ENCODE measurements at places on chromosomes 7 and 10.
A peak's percentile ranks its signal among the peaks of the same experiment; 100 is the strongest.

DNA sequence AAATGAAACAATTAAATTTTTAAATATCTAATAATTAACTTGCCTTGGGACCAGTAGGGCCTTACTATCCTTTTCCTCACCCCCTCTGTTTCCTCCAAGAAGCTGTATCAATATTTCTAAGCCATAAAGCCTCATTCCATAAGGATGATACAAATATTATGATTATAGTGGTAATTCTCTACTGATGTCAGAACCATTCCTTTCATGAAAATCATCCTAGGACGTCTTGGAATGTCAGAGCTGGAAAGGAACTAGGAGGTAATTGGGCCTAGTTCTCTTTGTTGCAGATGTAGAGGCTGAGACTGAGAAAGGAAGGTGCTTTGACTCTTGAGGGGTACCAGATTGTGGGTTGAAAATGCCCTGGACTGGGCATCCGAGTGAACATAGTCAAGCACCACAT lies 766.7 kb upstream of the GHITM start:
- H3K4me3 ChIP-seq, result no peak overlapping the region
- no peaks in the 10 kb centered on the region for H3K36me3 ChIP-seq
- no peak overlapping the region for H3K27ac ChIP-seq
- no peaks in the 10 kb centered on the region for H3K27me3 ChIP-seq
- no peaks in the 10 kb centered on the region for H3K4me1 ChIP-seq
- DNase-seq, result no peak

DNA sequence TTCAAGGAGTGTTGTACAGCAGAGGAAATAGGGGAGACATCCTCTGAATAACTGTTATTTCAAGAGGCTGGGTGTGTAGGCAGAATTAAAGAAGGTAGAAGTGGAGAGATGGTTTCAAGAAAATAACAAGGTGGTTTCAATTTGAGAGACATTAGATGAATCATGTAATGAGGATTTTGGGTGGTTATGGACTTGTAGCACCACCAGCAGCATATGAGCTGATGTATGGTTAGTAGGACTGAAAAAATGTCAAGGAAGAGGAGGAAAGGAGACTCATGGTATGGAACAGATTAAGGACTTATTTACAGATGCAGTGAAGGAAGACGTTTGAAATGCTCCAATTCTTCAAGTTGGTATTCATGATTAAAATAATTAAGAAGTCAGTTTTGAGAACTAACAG lies 166.2 kb downstream of the EXOC4 start:
- no peaks in the 10 kb centered on the region for H3K4me1 ChIP-seq
- H3K27ac ChIP-seq, result no peak overlapping the region
- no peaks in the 10 kb centered on the region for H3K36me3 ChIP-seq
- no peak for DNase-seq
- H3K27me3 ChIP-seq, result no peaks in the 10 kb centered on the region
- no peak overlapping the region for H3K4me3 ChIP-seq

DNA sequence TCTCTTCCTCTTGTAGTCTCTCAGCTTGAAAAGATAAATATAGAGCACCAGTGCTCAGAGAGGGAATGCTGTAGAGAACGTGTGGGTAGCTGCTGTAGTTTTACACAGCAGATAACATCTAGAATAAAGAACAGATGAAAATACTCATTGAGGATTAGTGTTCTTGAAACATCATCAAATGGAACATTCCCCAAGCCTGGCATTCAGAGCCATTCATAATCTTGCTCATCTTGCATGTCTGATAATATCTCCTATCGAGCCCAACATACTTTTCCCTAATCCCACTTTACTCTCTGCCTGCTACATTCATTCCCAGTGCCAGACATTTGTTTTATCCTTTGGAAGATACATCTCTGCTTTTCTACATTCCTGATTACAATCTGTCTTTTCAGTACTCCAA lies 35.2 kb downstream of the MCU start:
- no peak overlapping the region for H3K27ac ChIP-seq
- H3K36me3 ChIP-seq, result no peaks in the 10 kb centered on the region
- no peaks in the 10 kb centered on the region for H3K27me3 ChIP-seq
- no peak overlapping the region for H3K4me3 ChIP-seq

DNA sequence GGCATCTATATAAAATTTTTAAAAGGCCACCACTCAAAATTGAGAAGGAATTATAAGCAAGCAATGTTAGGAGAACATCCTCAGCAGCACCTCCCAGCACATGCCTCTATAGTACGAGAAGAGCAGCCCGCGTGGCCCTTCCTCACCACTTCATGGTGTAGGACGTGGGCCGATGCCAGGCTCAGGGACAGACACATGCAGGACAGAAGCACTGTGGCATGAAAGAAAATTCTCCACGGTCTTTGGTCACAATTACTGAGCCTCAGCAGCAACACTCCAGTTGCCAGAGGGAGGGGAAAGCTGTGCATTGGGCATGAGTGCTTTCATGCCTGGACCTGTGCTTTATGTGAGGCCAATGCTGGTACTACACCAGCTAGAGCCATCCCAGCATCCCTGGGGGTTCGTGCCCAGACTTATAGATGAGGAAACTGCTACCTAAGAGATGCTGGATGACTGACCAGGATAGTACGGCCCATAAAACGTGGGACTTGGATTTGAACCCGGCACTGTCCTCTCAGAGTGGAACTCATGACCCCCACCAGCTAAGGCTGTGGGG lies 164.7 kb downstream of the ADAM12 start:
- peak overlapping the region; percentile 59 for H3K27ac ChIP-seq
- H3K4me3 ChIP-seq, result no peak overlapping the region
- DNase-seq, result peak; percentile 45
- no peaks in the 10 kb centered on the region for H3K4me1 ChIP-seq
- no peaks in the 10 kb centered on the region for H3K27me3 ChIP-seq

DNA sequence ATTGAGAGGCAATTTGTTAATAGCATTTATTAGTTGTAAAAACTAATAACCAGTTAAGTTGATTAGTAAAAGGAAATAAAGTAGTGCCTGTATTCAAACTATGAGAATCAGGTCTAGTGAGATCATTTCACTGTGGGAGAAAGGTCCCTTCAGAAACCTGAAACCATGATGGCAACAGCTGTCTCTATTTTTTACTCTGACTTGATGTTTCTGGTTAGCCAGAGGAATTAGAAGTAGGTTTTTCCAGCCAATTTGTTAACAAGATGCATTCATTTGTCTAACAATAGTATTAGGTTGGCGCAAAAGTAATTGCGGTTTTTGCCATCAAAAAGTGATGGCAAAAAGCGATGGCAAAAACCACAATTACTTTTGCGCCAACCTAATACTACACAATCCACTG lies 272.2 kb upstream of the YAE1 start:
- no peaks in the 10 kb centered on the region for H3K4me1 ChIP-seq
- H3K36me3 ChIP-seq, result no peaks in the 10 kb centered on the region
- no peak for DNase-seq
- H3K4me3 ChIP-seq, result no peak overlapping the region
- H3K27ac ChIP-seq, result no peak overlapping the region

- H3K27ac ChIP-seq, result no peak overlapping the region
- H3K4me1 ChIP-seq, result no peaks in the 10 kb centered on the region
- peak; percentile 84 for DNase-seq
- peaks cover 11% of the 10 kb centered on the region for H3K36me3 ChIP-seq
Measured at GRCh38 chr10:95601116-95601719, 40.0 kb upstream of the SORBS1 start.

DNA sequence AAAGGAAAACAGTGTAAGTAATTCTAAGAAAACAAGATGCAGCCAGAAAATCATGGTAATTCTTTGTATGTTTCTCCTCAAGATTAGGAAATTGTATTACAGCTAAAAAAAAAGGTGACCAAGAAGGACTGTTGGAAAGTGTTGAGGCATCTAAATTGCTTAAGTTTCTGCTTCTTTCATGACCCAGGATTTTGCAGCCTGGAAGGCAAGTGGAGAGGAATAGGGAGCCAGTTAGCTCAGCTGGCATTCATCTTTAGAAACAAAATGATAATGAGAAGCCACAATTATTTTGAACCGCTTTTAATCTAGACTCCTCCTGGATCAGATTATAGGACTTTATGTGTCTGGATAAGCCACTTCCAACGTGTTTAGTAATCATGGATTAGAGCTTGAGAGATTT lies 56.8 kb upstream of the TMEM229A start:
- H3K27me3 ChIP-seq, result no peaks in the 10 kb centered on the region
- no peak overlapping the region for H3K27ac ChIP-seq
- no peak overlapping the region for H3K4me3 ChIP-seq
- no peaks in the 10 kb centered on the region for H3K36me3 ChIP-seq

GRCh38 chr10:80296942-80297341 lies 7.5 kb upstream of the MAT1A start:
- H3K4me3 ChIP-seq, result no peak overlapping the region
- no peaks in the 10 kb centered on the region for H3K36me3 ChIP-seq

GRCh38 chr10:32139223-32140073 lies 83.2 kb upstream of the KIF5B start:
- DNase-seq, result peak; percentile 89
- no peak overlapping the region for H3K4me3 ChIP-seq
- H3K36me3 ChIP-seq, result no peaks in the 10 kb centered on the region
- no peaks in the 10 kb centered on the region for H3K27me3 ChIP-seq
- H3K27ac ChIP-seq, result peak overlapping the region; percentile 34

DNA sequence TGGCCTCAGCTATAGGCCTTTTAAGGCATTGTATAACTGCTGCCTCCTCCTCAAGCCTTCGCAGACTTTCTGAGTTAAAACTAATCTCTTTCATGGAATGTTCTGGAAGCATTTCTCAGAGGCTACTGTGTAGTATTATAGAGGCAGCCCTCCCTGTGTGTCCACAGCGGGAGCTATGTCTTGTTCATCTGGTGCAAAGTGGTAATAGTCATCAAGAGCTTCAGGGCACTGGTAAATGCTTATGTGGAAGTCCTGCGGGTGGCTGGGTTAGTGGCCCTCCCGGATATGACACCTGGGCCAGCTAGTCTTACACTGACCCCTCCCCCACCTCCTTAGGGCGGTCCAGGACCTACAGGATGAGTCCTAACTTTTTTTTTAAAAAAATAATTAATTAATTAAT lies 2.2 kb upstream of the ABHD11 start:
- no peak for DNase-seq
- peaks cover 23% of the 10 kb centered on the region for H3K4me1 ChIP-seq
- no peaks in the 10 kb centered on the region for H3K27me3 ChIP-seq
- H3K36me3 ChIP-seq, result no peaks in the 10 kb centered on the region
- peak overlapping the region; percentile 41 for H3K27ac ChIP-seq

DNA sequence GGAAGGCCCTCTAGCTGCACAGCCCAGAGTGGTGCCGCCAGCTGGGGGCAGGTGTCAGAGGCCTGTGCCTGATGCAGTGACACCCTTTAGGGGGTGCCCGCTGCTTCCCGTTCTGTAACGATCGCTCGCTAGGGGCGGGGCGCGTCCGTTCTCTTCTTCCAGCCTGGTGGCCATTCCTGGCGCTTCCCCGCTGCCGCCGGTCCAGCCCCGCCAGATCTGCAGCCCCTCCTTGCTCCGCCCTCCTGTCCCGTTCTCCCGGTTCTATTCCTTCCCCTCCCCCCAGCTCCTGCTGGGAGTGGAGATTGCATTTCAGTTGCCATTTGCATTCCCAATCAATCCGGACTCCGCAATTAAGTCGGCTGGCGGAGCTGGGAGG lies 39.2 kb downstream of the AGAP3 start:
- peak overlapping the region; percentile 17 for H3K4me3 ChIP-seq
- DNase-seq, result no peak
- no peak overlapping the region for H3K27ac ChIP-seq
- H3K27me3 ChIP-seq, result no peaks in the 10 kb centered on the region
- peaks cover 14% of the 10 kb centered on the region for H3K4me1 ChIP-seq
- no peaks in the 10 kb centered on the region for H3K36me3 ChIP-seq

DNA sequence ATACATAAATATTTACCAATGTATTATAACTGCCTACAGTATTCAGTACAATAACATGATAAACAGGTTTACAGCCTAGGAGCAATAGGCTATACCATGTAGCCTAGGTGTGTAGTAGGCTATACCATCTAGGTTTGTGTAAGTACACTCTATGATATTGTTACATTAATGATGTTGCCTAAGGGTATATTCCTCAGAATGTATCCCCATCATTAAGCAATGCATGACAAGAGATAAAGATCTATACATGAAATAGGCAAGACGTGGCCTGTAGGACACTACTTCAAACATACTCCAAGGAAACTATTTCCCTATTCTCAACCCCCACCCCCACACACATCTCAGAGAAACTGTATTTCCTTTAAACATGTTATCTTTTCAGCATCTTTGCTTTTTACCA lies 15.3 kb upstream of the ADAM22 start:
- no peak overlapping the region for H3K4me3 ChIP-seq
- no peak overlapping the region for H3K27ac ChIP-seq
- H3K36me3 ChIP-seq, result no peaks in the 10 kb centered on the region
- no peaks in the 10 kb centered on the region for H3K27me3 ChIP-seq
- H3K4me1 ChIP-seq, result no peaks in the 10 kb centered on the region

- peak overlapping the region; percentile 71 for H3K27ac ChIP-seq
- H3K4me1 ChIP-seq, result peaks cover 61% of the 10 kb centered on the region
- H3K27me3 ChIP-seq, result no peaks in the 10 kb centered on the region
- no peak for DNase-seq
- no peaks in the 10 kb centered on the region for H3K36me3 ChIP-seq
Measured at GRCh38 chr7:4739528-4739992, 35.9 kb upstream of the AP5Z1 start.

GRCh38 chr10:97538411-97538810 lies 34.2 kb upstream of the ANKRD2 start:
- H3K36me3 ChIP-seq, result no peaks in the 10 kb centered on the region
- H3K27me3 ChIP-seq, result no peaks in the 10 kb centered on the region
- no peak overlapping the region for H3K4me3 ChIP-seq
- DNase-seq, result no peak
- H3K27ac ChIP-seq, result peak overlapping the region; percentile 15

GRCh38 chr10:113473851-113474250 lies 79.0 kb upstream of the HABP2 start:
- no peaks in the 10 kb centered on the region for H3K27me3 ChIP-seq
- H3K4me1 ChIP-seq, result peaks cover 3% of the 10 kb centered on the region
- no peaks in the 10 kb centered on the region for H3K36me3 ChIP-seq
- H3K4me3 ChIP-seq, result no peak overlapping the region
- DNase-seq, result no peak

DNA sequence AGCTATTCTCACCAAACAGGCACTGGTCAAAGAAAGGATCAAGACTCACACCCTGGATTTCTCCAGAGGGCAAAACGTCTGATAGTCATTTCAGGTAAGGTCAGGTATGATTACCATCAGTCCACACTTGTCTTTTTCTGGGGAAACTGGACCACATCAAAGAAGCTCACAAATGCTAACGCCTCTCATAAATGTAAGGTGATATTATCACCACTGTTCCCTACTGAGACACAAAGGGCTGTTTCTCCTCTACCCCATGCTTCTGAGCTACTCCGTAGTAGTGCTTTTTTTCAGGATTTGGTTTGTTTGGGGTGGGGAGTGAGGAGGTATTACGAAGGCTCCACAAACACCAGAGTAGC lies 51.6 kb downstream of the CREB3L2 start:
- H3K27ac ChIP-seq, result no peak overlapping the region
- H3K27me3 ChIP-seq, result no peaks in the 10 kb centered on the region
- no peak overlapping the region for H3K4me3 ChIP-seq
- peaks cover 16% of the 10 kb centered on the region for H3K4me1 ChIP-seq
- DNase-seq, result no peak

GRCh38 chr7:12316925-12317324 lies 86.7 kb downstream of the VWDE start:
- DNase-seq, result no peak
- no peak overlapping the region for H3K27ac ChIP-seq
- no peaks in the 10 kb centered on the region for H3K4me1 ChIP-seq
- no peaks in the 10 kb centered on the region for H3K27me3 ChIP-seq
- no peaks in the 10 kb centered on the region for H3K36me3 ChIP-seq

DNA sequence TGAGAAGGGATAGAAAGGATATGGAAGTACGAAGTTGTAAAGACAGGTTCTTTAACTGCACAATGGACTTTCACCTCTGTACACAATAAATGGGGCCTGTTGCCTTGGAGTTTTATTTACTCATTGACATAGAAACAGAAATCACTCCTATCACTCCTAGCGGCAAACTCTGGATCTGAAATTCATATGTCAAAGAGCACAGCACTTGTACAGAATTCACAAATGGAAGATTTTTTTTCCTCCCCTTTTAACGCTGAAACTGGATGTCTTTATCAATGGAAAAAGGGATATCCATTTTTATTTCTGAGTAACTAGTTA lies 18.2 kb downstream of the NT5C3A start:
- no peaks in the 10 kb centered on the region for H3K27me3 ChIP-seq
- no peak overlapping the region for H3K4me3 ChIP-seq
- H3K36me3 ChIP-seq, result no peaks in the 10 kb centered on the region
